A549 treated with ZK216348 at 1 μM for 4 hours (cell line): ENCODE measurements at places on chromosomes 13 and 19. TPM values are rescaled to one million over a fixed set of nuclear protein-coding genes. Genes with fewer than 3 reads are reported as not detected.

BSG gene
- total RNA-seq: 506 to 741 TPM (median 712 TPM) in 5 replicates

MISP3 gene
- total RNA-seq: 2.1 to 5.4 TPM (median 3.9 TPM) in 5 replicates

CERS1 gene
- total RNA-seq: 3.1 to 7.2 TPM (median 6.3 TPM) in 5 replicates

CADM4 gene
- 5.0 to 10.7 TPM (median 9.0 TPM) in 5 replicates for total RNA-seq

CLEC17A gene
- total RNA-seq: not detected in 5 replicates

MAST3 gene
- 1.9 to 2.6 TPM (median 2.3 TPM) in 5 replicates for total RNA-seq

UGGT2 gene
- 5.3 to 10.3 TPM (median 9.5 TPM) in 5 replicates for total RNA-seq

HS6ST3 gene
- not detected in 5 replicates for total RNA-seq

RNF17 gene
- not detected in 5 replicates for total RNA-seq

CEACAM8 gene
- total RNA-seq: not detected in 5 replicates

TEX29 gene
- total RNA-seq: 0.39 TPM in 1 of 5 replicates, not detected in the others

CYSLTR2 gene
- not detected in 5 replicates for total RNA-seq

IGSF23 gene
- total RNA-seq: 0.27 to 0.68 TPM (median 0.45 TPM) in 5 replicates

TPTE2 gene
- total RNA-seq: not detected in 5 replicates
